CD4-positive, alpha-beta T cell treated with Interferon alpha-2 for 1 hour (primary cell): ENCODE measurements at places on chromosomes 4 and X.

- DNase-seq: no peak
These were observed 64.2 kb upstream of the PJA1 start for GRCh38 chrX:69229436-69229835.

DNA sequence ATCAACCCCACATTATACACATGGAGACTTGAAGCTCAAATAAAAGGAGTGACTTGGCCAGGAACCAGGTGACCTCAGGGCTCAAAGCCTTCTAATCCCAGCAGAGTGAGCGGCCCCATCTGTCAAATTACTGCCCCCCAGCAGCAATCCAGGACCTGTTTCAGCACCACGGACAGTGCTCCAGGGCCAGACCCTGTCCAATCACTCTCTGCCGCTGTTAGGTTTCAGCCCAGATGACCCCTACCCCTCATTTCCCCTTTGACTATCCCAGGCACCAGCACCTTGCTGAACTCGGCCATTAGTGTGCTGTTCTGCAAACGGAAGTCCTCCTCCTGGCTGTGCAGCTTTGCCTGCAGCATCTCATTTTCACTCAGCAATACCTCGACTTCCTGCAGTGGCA lies 5.1 kb downstream of the GRIPAP1 start:
- DNase-seq: no peak

DNA sequence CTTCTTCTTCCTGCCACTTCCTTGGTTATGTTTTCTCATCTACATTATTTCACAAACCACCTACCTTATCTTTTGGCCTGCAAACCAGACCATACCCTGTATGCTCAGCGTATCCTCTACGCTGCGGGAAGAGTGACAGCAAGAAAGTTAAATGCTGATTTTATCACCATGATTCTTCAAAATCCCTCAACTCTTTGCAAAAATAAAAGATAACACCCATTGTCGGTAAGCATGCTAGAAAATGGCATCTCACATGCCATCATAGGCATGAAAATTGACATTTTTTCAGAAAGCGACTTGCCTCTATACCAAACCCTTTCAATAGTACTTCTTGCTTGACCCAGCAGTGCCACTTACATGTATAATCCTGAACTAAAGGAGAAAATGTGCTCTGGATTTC lies 102.0 kb downstream of the HPGD start:
- DNase-seq: peak; percentile 5

DNA sequence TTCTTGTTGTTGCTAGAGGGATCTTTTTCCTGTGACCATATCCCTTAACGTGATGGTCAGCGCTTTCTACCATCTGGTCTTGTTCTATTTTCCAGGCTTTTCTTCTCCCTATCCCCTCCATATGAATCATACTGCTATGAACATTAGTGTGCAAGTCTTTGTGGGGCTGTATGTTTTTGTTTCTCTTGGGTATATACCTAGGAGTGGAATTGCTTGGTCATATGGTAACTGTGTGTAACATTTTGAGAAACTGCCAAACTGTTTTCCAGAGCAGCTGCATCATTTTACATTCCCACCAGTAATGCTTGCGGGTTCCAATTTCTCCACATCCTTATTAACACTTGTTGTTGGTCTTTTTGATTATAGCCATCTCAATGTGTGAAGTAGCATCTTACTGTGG lies 121.4 kb downstream of the SPRY1 start:
- no peak for DNase-seq

DNA sequence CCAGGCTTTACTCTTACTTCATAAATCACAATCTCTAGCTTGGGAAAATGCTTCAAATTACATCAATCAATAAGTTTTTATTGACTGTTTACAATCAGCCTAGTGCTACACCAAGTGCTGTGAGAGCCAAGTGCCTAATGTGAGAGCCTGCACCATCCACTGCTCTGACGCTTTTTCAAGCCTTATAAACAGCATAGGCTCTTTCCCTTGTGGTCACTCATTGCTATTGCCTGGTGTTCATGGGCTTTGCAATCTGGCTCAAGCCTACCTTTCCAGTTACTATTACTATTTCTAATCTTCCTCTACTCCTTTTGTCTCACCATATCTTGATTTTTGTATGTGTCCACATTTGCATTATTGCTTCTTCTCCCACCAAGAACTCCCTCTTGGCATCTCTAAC lies 77.0 kb downstream of the REELD1 start:
- DNase-seq: no peak

GRCh38 chrX:40156470-40157227 lies 58.9 kb upstream of the BCOR start:
- DNase-seq: no peak

GRCh38 chrX:20362268-20363267 lies 95.9 kb upstream of the RPS6KA3 start:
- no peak for DNase-seq

DNA sequence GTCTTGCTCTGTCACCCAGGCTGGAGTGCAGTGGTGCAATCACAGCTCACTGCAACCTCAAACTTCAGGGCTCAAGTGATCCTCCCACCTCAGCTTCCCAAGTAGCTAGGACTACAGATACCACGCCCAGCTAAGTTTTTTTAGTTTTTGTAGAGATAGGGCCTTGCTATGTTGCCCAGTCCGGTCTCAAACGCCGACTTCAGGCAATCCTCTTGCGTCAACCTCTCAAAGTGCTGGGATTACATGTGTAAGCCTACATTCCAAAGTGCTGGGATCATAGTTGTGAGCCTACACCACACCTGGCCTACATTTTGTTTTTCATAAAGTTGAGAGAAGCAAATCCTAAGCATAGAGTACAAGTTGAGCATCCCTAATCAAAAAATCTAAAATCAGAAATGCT lies 42.2 kb downstream of the SMARCA5 start:
- DNase-seq: no peak

- DNase-seq: no peak
These were observed 106.5 kb downstream of the FRYL start for GRCh38 chr4:48673537-48673936.

GRCh38 chr4:8232748-8233147 lies 33.7 kb downstream of the SH3TC1 start:
- DNase-seq: no peak

DNA sequence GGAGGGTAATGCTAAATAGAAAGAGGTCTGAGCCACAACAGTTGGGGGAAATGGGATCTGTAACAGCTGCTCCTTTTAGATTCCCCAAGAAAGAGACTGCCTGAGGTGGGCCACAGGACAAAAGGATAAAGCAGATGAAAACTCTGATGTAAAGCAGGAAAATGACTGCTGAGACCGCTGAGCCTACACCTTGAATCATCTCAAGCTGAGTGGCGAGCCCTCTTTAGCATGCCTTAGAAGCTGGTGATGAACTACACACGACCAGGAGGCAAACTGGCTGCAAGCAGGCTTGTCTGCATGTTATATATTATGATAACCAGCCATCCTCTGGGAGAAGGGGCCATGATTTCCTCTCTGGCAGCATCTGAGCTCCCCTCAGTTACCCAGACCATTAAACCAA lies 88.4 kb downstream of the TTC29 start:
- DNase-seq: no peak

DNA sequence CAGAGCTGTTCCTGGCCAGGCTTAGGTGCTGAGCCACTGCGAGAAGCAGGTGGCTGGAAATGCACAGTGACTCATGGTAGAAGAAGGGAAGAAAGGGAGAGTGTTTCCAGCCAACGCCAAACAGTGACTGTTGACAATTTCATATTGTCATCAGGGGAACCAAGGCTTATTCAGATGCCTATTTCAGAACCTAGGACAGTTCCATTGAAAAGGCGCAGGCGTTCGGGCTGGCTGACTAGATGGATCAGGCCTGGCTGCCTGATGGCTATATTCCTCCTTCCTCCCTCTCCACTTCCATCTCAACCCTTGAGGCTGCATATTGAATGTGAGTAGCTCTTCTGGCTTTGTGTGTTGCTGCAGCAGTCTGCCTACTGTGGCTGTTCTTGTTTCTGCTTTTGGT lies 73.0 kb upstream of the FRMPD4 start:
- no peak for DNase-seq

DNA sequence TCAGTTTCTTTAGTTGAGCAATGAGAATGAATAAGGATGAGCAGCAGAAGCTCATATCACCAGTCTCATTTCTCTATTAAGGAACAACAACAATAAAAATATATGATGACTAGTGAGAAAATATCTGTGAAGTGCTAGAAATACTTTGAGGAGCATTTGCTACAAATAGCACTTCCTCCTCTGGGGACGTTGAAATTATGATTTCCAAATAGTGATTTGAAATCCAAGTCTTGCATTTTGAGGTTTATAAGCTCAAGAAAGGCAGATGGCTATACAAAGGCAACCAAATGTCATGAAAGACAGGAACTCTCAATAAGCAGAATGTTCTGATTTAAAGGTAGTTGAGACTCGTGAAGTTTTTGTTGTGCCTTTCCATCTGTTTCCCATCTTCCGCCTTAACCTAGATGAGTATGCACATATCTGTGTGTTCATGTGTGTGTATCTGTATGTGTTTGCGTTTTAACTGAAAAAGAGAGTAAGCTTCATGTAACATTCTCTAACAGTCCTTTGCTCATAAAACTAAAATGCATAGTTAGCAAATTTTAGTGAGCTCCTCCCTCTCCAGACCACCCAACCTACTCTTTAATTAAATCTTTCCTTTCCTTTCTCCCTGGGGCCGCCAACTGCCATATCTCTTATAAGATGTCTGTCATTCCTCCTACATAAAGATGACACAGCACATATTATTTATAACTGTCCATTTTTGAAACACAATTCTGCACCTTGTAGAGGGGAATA lies 222.6 kb upstream of the RASGEF1B start:
- DNase-seq: no peak

DNA sequence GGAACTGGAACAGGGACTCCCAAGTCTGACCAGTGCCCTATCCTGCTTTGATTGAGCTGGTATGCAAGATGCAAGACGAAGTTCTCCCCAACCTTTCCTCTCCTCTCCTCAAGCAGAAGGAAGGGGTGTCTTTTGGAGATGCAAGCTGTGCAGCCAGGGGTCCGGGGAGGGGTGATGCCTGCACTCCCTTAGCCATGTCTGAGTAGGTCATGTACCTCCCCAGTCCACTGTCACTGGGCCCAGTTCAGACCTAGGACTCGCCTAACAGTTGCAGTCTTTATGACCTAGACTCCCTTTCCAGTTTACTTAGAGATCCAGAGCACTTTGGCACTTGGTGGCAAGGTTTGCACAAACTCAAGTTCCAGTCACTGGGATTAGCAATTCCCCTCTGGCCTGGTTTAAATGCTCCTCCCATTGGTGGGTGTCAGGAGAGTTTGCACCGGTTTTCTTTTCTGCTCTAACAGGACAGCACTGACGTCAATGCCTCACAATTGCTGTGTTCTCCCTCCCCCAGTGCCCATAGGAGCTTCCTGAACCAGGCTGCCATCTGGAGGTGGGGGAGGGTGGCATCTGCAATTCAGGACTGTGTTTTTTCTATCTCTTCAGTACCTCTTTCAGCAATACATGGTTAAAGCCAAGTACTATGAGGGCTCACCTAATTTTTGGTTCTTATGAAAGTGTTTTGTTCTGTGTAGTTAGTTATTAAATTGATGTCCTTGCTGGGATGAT lies 782.2 kb downstream of the ARAP2 start:
- no peak for DNase-seq

GRCh38 chr4:32396507-32397070 lies 1676.4 kb downstream of the PCDH7 start:
- no peak for DNase-seq
